Left cardiac atrium (tissue), 4 donors: ENCODE measurements at places on chromosomes 16 and 17. TPM values are rescaled to one million over a fixed set of nuclear protein-coding genes. Genes with fewer than 3 reads are reported as not detected.

MT1H gene
- total RNA-seq, result not detected

PRSS27 gene
- 0.65 TPM for total RNA-seq

JUP gene
- 139 TPM for total RNA-seq

SEZ6L2 gene
- 1.8 TPM for total RNA-seq

MYH8 gene
- not detected for total RNA-seq

CAMTA2 gene
- 35.5 TPM for total RNA-seq

CALCOCO2 gene
- total RNA-seq, result 180 TPM

NTN1 gene
- total RNA-seq, result 167 TPM

EPOP gene
- 3.9 TPM for total RNA-seq

LGALS9B gene
- not detected for total RNA-seq

PLEKHG4 gene
- total RNA-seq, result 2.2 TPM

NPIPA2 gene
- total RNA-seq, result 4.2 TPM

SEPTIN12 gene
- not detected for total RNA-seq

CORO6 gene
- total RNA-seq, result 82.1 TPM

C17orf113 gene
- total RNA-seq, result 0.94 TPM

CCL3 gene
- total RNA-seq, result 0.82 TPM

SECTM1 gene
- total RNA-seq, result 12.6 TPM

MYH1 gene
- not detected for total RNA-seq

CDRT15L2 gene
- not detected for total RNA-seq

FBXL20 gene
- total RNA-seq, result 6.1 TPM

CSH1 gene
- total RNA-seq, result not detected

TMEM238L gene
- not detected for total RNA-seq

CSH2 gene
- total RNA-seq, result not detected

C16orf89 gene
- total RNA-seq, result 19.4 TPM

STH gene
- not detected for total RNA-seq

CCR7 gene
- 0.53 TPM for total RNA-seq

IL21R gene
- 0.63 TPM for total RNA-seq

NPB gene
- 0.21 TPM for total RNA-seq

KCNJ18 gene
- total RNA-seq, result not detected

MYH13 gene
- not detected for total RNA-seq

ZKSCAN2 gene
- total RNA-seq, result 5.8 TPM

SMTNL2 gene
- 13.2 TPM for total RNA-seq

TMEM235 gene
- total RNA-seq, result not detected

BAIAP3 gene
- total RNA-seq, result 2.7 TPM

TAT gene
- not detected for total RNA-seq

HOXB7 gene
- 1.1 TPM for total RNA-seq

ASPA gene
- 3.1 TPM for total RNA-seq

GNAO1 gene
- 65.3 TPM for total RNA-seq
